Natural killer cell (primary cell): ENCODE measurements at places on chromosomes 16 and 17. TPM values are rescaled to one million over a fixed set of nuclear protein-coding genes. Genes with fewer than 3 reads are reported as not detected.

Gene HSDL1
- 15.3 TPM for total RNA-seq

Gene BRIP1
- 2.7 TPM for total RNA-seq

Gene PPP4C
- total RNA-seq = 132 TPM

Gene HBA1
- total RNA-seq = not detected

Gene KCNJ16
- total RNA-seq = not detected

Gene CANT1
- total RNA-seq = 58.8 TPM

Gene IFI35
- 50.0 TPM for total RNA-seq

Gene ZNF385C
- 0.28 TPM for total RNA-seq

Gene ASGR1
- total RNA-seq = 0.35 TPM

DNA sequence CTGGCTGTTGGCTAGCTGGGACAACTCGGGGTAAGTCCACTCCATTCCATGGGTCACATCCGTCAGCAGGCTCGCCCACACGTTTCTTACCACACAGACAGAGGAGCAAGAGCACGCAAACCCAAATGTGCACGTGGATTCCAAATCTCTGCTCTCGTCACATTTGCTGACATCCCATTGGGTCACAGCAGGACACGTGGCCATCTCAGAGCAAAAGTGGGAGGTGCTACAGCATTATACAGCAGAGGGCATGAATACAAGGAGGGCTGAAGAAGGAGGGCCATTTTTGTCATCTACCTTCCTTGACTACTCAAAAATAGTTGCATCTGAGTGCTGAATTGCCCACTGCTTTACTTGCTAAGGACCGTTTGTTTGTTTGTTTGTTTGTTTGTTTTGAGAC is 84.7 kb downstream of the RBBP6 start:
- DNase-seq = no peak

- DNase-seq = no peak
Measured at GRCh38 chr17:10050597-10051101, 145.6 kb upstream of the RCVRN start.

DNA sequence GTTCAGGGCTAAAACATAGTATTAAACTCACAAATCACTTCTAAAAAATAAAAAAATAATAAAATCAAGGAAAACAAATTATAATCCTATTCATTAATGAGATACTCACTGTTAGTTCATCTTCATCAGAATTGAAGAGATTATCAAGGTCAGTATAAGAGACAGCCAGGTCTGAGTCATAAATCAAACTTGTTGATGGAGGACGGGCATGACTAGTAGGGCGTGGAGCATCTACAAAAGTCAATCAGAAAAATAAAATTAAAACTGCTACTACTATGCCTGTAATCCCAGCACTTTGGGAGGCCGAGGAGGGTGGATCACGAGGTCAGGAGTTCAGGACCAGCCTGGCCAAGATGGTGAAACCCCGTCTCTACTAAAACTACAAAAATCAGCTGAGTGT is 59.1 kb upstream of the INTS2 start:
- DNase-seq = no peak

DNA sequence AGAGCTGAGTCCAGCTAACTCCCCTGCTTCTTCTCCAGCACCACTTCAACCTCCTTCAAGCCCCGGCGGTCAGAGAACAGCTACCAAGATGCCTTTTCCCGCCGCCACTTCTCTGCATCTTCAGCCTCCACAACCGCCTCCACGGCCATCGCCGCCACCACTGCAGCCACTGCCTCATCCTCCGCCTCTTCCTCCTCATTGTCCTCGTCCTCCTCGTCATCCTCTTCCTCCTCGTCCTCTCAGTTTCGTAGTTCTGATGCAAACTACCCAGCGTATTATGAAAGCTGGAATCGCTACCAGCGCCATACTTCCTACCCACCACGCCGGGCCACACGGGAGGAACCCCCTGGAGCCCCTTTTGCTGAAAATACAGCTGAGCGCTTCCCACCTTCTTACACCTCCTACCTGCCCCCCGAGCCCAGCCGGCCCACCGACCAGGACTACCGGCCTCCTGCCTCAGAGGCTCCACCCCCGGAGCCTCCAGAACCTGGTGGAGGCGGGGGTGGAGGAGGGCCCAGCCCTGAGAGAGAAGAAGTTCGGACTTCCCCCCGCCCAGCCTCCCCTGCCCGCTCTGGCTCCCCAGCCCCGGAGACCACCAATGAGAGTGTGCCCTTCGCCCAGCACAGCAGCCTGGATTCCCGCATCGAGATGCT is 7.1 kb downstream of the SETD1A start:
- DNase-seq = no peak

GRCh38 chr17:11643851-11644250 is 45.6 kb downstream of the DNAH9 start:
- no peak for DNase-seq

DNA sequence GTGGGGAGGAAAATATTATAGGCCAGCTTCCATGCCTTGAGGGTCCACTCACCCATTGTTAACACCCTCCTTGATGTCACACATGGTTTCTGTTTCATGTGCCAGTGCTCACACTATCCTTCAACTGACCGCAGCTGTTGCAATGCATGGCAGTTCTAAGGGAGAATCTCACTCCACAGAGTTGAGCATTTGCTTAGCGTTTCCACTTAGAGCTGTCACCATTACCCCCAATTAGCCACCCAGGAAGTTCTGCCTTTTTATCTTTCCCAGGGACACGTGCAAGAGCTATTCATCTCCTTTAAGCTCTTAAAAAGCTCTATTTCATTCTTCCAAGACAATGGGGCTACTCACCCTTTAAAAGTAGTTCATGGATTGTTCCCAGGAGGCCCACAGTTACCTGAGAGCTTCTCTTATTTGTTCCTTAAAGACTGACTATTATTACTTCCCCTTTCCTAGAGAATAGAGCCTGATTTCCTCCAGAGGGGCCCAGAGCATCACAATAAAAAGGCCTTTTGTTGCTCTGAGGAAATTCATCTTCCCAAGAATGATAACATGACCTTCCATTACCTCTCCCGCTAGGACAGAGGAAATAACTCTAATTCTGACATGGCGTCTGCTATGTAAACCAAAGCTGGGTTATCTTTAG is 126.8 kb downstream of the CACNG3 start:
- no peak for DNase-seq

DNA sequence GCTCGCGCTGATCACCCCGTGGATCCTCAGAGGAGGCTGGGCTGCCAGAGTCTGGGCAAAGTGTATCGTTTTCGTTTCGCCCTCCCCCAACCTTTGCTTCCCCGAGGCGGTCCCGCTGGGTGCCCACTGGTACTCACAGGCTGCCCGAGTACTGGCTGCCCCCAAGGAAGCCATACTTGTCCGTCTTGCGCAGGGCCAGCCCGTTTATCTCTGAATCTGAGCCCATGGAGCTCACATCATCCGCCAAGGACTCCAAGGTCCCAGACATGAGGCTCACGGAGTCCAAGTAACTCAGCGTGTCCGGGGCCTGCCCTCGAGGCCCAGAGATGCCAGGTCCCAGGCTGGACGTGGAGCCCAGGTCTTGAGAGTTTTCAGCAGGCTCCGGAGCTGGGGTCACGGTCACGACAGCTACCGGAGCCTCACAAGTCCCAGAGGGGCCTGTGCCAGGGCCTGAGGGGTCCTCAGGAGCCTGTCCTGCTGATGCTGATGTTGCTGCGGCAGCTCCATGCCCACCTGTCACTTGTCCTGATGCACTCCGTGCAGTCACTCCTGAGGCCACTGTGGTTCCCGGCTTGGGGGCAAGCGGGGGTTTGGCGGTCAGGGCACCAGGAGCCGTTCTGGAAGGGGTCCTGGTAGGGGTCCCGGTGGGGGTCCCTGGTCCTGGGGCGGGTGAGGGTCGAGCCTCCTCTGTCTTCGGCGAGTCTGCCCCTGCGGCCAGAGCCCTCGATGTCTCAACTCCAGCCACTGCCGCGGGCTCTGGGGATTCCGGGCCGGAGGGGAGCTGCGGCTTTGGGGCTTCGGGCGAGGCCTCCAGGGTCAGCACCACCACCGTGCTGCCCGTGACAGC is 980 bp downstream of the TBC1D10B start:
- DNase-seq = no peak

DNA sequence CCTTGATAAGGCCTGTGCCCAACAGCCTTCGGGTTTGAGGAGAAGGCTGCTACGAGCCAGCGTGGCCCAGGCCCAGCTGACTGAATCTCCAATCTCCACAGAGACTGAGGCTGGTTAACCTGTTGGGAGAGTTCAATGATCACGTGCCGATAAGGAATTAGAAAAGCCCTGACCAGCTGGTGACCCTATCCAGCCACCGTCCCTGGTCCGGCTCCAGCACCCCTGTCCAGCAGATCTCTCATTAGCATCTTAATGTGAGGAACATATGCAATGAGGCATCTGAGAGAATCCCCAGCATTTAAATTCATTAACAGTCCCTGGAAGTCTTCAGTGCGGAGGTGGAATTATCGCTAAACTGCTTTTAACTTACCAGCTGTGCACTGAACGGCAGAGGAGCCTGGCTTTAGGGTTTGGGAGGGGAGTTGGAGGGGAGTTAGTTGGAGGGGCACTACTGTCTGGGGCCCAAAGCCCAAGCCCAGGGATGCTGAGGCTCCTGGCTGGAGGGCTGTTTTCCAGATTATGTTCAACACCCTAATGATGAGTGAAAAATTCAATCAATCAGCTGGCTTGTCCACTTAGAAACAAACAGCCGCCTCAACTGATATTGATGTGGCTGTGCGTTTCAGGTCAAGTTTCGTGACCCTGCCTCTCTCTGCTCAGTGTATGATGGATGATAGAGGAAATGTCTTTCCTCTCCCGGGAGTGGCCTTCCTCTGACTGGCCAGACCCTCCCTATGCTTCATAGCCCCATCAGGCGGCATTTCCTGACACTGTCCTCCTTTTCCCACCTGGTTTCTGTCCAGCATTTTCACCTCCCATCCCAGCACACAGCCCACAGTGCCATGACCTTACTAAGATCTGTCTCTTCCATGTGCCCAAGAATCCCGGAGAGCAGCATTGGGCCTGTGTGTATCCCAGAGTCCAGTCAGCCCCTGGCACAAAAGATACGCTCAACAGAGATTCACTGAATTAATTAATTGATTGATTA is 184.5 kb downstream of the CCT6B start:
- DNase-seq = no peak

DNA sequence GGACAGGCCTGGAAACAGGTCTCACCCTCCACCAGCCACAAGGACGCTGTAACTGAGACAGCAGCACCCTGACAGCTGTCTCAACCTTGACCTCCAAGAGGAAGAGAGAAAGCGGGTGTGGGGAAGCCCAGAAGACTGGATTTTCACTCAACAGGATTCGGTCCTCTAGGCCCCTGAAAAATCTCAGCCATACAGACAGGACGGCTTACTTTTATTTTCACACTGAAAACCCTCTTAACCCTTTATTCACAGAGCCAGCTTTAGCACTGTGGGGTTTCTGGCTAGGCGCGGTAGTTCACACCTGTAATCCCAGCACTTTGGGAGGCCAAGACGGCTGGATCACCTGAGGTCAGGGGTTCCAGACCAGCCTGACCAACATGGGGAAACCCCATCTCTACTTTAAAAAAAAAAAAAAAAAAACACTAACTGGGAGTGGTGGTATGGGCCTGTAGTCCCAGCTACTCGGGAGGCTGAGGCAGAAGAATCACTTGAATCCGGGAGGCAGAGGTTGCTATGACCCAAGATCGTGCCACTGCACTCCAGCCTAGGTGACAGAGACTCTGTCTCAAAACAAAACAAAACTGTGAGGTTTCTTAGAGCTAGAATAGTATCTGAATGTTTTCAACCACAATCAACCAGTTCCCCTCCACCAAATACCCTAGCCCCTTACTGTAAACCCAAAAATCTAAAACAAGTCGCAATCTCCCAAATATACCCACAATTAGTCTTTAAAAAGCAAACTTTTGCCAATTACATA is 5.3 kb downstream of the ANKRD11 start:
- DNase-seq = peak; percentile 64

GRCh38 chr17:72863526-72864211 is 228.8 kb downstream of the SLC39A11 start:
- DNase-seq = no peak

GRCh38 chr16:70784692-70785555 is 16.0 kb downstream of the VAC14 start:
- DNase-seq = no peak

- peak; percentile 76 for DNase-seq
Measured at GRCh38 chr16:19884611-19885450, at the start of gene GPRC5B. Gene GPRC5B, minus strand, starts transcription at chr16:19884848. Its CDS starts 12,003 bp downstream, at chr16:19872845.

DNA sequence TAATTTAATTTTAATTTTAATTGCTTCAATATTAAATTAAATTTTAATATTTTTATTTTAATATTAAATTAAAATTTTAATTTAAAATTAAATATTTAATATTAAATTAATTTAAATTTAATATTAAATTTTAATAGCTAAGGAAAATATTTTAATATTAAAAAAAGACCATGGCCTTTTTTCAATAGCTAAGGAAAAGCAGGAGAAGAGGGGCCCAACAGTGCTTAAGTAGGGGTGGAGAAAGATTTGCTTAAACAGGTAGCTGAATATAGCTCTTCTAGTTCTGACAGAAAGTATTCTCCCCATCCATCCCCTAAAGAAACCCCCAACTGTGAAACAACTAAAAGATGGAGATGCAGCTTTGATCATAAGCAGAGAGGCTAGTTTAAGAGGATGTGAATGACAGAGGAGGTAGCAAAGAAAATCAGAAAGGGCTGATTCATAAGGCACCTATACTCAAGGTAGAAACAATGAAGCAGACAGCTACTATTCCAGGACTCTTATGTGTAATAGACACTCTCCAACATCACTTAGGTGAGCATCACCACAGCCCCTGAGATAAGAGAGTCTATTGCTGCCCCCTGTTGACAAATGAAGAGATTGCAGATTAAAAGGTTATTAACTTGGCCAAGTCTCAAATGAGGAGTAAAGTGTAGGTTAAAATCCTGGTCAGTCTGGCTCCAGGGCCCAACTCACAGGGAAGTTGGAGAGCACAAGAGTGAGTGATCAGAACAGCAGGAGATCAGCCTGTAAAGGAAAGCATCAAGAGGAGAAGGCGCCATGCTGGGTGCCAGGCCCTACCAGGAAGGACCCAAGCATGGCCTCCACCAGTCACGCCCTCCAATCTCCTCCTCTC is 7.8 kb upstream of the RNASEK start:
- DNase-seq = peak; percentile 86

DNA sequence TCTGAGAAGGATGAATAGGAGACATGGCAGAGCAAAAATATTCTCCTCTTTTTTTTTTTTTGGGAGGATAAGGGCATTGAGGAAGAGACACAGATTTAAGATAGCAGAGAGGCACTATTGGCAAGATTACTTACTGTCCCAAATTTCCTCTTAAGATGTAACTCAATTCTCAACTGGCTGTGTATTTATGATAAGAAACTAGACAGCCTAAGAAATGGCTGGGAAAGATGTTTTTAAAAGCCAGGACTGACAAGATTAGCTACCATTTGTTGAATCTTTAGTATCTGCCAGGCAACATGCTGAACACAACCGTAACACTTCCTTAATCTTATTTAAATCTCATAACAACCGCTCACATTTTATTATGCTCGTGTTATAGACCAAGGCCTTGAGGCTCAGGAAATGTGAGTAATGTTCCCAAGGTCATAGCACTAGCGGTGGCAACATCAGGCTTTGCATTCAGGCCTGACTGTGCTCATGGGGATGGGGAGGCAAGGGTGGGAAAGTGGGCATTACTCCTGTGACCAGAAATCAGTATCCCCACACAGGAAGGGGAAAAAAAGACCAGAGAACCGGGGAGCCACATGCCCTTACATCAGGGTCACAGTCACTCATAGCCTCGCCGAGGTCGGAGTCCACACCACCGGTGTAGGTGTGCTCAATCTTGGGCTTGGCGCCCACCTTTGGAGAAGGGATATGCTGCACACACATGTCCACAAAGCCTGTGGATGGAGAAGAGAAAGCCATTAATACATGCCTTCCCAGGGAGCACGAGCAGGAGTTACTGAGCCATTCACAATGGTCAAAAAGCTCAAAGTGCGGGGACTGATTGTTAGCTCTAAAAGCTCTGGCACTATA is 15.6 kb downstream of the HIGD1B start:
- DNase-seq = no peak

GRCh38 chr16:87966685-87967185 is 15.5 kb downstream of the BANP start:
- DNase-seq = no peak

GRCh38 chr17:13484020-13484419 is 117.7 kb downstream of the HS3ST3A1 start:
- DNase-seq = no peak
